ENCODE measurements at places on chromosomes 13 and 19.

GRCh38 chr13:83620530-83621220, 261.6 kb downstream of the SLITRK1 start:
- no peak for DNase-seq

DNA sequence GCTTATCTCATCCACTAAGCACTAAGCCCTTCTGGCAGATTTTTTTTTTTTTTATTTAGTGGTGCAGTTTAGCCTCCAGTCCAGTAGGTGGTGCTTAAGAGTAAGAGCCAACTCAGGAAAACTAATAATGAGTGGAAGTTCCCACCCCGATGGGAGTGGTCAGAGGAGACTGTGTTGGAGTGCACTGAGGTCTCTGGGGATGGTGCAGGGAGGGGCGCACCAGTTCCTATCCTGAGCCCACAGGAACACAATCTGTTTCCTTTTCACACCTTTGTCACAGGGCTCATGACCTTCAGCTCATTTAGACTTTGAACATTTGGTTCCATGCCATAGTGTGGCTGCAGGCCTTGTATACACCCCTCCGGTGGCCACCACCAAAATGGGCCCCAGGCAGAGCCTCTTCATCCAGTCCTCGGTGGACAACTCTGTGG, 367.4 kb downstream of the SPRY2 start:
- DNase-seq, result no peak

GRCh38 chr13:103066781-103067345, 646 bp upstream of the SLC10A2 start:
- DNase-seq, result no peak

GRCh38 chr13:98228661-98229341, 51.7 kb upstream of the RNF113B start:
- DNase-seq, result no peak

DNA sequence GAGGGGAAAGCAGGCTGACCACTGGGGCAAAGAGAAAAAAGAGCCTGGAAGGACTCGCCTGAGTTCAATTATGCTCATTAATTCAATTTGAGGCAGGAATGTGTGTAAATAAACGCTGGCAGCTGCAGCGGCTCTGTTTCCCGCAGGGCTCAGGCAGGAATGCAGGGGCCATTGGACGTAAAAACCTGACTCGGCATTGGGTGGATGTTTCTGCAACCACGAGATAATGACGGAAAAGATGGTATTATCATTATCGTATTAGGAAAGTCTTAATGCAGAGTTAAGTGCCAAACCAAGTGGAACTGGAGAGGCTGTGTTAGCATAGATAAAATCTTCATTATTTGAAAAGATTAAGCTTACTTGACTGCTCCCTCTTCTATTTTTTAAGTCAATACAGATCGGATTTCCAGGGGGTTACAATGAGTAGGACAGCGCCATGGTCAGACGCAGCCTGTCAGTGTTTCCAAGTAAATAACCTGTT, 169.8 kb downstream of the SHISA2 start:
- DNase-seq, result peak; percentile 54

- no peak for DNase-seq
Observed at GRCh38 chr19:49744946-49745381, 18.1 kb downstream of the TSKS start.

DNA sequence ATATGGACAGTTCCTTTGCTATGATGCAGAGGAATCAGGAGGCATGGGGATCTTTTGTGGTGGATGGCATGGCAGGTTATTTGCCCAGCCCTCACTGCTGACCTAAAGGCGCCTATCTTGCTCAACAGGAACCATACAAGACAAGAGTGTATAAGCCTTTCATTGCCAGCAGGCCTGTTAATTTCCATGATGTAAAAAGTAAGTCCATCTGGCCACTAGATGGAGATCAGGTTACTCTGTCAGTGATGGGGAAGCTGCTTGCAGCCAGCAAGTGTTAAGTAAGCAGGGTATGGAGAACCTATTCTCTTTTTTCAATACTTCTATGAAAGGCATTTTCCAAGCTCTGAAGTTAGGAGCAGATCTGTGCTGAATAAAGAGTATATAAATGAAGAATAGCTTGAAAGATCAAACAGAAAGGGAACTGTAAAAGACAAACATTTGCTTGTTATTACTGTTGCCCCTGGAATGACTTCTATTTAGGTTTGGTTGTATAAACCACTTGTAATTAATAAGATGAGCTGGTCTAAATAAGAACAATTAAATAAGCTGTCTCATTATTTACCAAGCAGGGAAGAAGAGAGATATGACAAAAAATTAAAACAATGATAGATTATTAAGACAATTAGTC, 210.9 kb downstream of the RGCC start:
- DNase-seq, result peak; percentile 84

GRCh38 chr13:25085125-25085742, 10.7 kb upstream of the PABPC3 start:
- DNase-seq, result peak; percentile 31

DNA sequence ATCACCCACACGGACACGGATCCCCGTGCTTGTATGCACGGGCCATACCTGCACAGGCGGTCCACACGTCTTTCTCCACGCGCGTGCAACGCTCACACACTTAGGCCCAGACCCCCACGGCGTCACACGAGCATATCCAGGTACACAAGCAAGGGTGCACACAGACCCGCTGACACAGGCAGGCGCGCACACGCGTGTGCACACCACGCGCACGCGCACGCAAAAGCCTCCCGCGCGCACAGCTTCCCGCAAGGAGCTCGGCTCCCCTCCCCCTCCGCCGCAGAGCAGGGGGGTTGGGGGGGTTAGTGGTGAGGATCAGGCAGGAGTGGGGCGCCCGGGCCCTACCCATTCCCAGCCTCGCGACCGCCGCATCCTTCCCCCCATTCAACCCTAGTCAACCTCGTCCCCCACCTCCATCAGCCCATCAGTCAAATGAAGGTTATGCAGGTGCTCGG, 407 bp downstream of the RAB3A start:
- DNase-seq, result no peak

DNA sequence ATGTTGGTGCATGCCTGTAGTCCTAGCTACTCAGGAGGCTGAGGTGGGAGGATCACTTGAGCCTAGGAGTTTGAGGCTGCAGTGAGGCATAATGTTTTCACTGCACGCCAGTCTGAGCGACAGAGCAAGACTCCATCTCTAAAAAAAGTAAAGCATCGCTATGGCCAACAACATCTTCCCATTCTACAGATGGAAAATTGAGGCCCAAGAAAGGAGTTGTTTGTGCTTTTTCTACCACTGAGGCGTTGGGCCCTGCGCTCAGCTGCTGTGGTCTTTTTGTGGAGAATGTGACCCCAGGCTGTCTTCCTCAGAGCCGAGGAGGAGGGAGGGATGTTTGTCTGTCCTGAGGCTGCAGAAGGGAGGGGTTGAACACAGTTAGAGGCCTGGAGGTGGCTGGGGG, 485 bp upstream of the C5AR2 start:
- DNase-seq, result no peak

- no peak for DNase-seq
Observed at GRCh38 chr13:67917291-67917987, 687.3 kb upstream of the PCDH9 start.

DNA sequence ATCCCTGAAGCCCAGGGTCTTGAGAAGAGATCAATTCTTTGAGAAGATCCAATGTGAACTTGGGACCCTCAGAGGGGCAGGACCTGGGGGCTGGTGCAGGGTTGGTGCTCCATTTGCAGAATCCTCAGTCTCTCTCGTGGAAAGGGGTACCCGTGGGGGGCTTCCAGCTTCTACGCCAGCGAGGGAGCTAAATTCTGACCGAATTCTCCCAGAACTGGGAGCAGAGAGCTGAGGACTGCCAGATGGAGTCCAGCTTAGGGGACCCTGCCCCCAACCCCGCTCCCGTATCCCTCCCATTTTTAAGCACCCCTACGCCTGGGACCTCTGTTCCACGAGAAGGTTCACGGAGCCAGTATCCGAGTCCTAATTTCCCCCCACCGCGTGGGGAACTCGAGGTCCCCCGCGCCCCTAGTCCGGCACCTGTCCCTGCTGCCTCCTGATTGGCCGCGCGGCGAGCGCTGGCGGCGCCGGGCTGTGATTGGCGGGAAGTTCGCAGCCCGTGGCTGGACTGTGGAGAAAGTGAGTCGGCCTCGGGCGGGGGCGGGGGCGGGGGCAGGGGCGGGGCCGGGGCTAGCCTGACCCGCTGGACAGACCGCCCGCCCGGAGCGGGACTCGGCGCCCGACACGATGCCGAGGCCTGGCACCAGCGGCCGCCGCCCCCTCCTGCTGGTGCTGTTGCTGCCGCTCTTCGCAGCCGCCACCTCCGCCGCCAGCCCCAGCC, 4.4 kb upstream of the LTBP4 start:
- peak; percentile 63 for DNase-seq

DNA sequence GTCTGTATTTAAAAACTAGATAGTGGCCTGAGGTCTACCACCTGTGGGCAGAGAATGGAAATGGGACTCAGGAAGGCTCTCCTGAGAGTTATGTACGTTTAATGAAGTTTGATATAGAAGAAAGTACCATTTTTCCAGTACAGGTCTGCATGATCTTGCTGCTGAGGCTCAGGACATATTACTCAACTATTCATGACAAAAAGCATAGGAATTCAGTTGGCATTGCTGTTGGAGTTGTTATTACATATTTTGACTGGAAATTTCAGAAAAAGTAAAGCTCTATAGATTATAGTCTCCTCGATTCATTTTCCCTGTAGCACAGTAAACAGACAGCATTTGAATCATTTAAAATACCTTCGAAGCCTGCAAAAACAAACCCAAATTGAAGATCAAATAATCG, 469.8 kb downstream of the DCT start:
- no peak for DNase-seq

- no peak for DNase-seq
Observed at GRCh38 chr19:56111601-56112312, 9.3 kb downstream of the ZNF787 start.

DNA sequence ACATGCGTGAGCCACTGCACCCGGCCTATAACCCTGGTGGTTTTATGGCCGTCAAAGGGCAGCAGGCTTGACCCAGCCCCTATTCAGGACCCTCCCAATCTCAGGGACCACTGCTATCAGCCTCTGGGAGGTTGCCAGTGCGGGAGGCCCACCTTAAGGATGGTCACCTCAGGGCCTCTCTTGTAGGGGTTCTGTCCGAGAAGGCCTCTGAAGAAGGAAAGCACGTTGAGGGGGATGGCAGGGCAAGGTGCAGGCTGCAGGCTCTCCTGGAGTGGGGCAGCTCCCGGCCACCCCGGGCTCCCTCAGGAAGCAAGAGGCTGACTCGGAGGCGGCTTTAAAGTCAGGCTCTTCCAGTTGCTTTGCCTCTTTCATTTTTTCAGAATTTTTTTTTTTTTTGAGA, 6.0 kb upstream of the GRTP1 start:
- DNase-seq, result no peak

GRCh38 chr13:35162420-35162819, 220.3 kb downstream of the NBEA start:
- DNase-seq, result no peak

GRCh38 chr13:111626371-111627305, 306.2 kb downstream of the TEX29 start:
- no peak for DNase-seq

DNA sequence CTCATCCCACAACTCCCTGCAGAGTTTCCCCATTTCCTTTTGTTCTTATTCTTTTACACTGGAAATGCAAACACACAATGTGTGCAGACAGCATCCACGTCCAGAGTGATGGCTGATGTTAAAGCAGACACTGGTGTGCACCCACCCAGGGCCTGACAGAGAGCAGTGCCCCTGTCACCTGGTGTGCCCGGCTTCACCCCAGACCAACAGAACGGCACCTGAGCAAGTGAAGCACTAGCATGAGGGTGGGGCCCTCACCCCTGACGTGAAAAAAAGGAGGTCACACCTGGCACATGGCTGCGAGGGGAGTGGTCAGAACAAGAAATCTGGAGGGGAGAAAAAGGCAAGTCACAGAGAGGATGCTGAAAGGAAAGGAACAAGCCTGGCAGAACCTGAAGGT, 12.3 kb downstream of the ZNF575 start:
- no peak for DNase-seq
